ENCODE measurements at places on chromosomes 5 and 9.

- DNase-seq: no peak
Observed at GRCh38 chr9:113720495-113720894, 155.6 kb upstream of the ZNF618 start.

- DNase-seq: no peak
Observed at GRCh38 chr9:77707383-77708063, 59.4 kb upstream of the GNA14 start.

DNA sequence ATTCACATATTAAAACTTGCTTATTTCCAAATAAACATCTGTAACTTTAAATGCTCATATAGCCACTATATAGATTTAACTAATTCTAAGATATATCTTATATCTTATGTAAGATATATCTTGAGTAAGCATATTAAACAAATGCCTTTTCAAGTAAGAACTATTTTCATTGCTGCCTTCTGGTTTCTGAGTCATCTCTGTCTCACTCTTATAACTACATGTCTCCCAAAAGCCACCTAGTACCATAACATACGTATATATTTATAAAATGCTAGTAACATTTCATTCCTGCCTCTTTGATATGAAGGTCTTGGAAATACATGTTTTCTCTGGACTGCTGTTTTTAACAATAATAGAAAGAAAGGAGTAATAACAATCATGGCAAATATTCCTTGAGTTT is 429.5 kb downstream of the DTWD2 start:
- DNase-seq: no peak

DNA sequence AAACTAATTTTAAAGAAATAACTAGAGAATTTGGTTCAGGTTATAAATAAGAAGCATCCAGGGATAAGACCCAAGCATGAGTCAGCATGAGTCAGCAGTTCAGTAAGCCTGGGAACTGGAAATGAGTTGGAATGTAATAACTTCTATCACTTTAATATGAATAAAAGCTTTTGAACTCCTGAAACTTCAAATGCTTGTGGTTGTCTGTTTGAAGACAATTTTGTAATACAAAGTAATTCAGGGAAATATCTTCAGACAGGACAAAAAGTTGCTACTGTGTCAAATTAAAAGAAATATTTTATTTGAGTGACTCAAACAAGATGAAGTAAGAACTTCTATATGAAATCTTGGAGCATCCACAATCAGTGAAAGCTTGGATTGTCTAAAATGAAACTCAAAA is 331.2 kb upstream of the DAB2 start:
- DNase-seq: no peak

DNA sequence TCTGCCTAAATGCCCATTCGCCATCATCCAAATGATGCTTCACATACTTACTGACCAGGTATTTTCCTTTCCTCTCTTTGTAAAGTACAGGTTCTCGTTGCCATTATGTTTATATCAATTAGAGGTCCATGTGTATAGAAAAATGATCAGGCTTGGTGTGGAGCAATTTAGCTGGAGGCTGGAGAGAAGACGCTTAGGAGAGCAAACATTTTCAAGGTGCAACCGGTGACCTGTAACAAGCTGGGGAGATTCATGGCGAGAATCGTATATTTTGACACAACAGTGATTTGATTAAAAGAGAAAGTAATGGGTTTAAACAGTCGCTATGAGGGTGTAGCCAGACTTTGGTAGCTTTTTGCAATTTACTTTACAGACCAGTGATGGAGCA is 170.9 kb upstream of the TBCA start:
- DNase-seq: no peak

- DNase-seq: no peak
Observed at GRCh38 chr9:134626571-134627416, 14.8 kb upstream of the COL5A1 start.

- DNase-seq: no peak
Observed at GRCh38 chr5:42005561-42006153, 80.6 kb downstream of the FBXO4 start.

- DNase-seq: no peak
Observed at GRCh38 chr5:112548246-112548881, 129.3 kb upstream of the EPB41L4A start.

DNA sequence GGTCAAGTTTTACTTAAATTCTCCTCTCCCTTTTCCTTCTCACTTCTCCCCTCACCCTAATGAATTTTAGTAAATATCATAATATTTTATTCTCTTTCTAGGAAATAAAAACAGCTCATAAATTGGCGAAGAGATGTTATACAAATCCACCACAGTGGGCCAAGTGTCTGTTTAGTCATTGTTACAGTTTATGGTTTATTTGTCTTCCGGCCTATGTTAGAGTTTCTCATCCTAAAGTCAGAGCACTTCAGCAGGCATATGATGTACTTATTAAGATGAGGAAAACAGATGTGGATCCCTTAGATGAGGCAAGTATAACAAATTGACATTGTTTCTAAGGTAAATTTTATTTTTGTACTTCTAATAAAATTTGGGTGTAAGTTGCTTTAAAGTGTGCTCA is 48.2 kb downstream of the RPS6 start:
- DNase-seq: no peak
